Karpas-422 (cell line): ENCODE measurements at places on chromosomes 7 and 10.

GRCh38 chr10:131825960-131826650 is 74.7 kb upstream of the PPP2R2D start:
- H3K4me3 ChIP-seq: no peak overlapping the region
- no peaks in the 10 kb centered on the region for H3K27me3 ChIP-seq
- H3K27ac ChIP-seq: no peak overlapping the region
- no peaks in the 10 kb centered on the region for H3K36me3 ChIP-seq
- DNase-seq: no peak
- no peaks in the 10 kb centered on the region for H3K4me1 ChIP-seq

GRCh38 chr10:20065814-20066213 is 249.6 kb downstream of the PLXDC2 start:
- H3K27ac ChIP-seq: no peak overlapping the region
- no peak for DNase-seq
- H3K27me3 ChIP-seq: no peaks in the 10 kb centered on the region

DNA sequence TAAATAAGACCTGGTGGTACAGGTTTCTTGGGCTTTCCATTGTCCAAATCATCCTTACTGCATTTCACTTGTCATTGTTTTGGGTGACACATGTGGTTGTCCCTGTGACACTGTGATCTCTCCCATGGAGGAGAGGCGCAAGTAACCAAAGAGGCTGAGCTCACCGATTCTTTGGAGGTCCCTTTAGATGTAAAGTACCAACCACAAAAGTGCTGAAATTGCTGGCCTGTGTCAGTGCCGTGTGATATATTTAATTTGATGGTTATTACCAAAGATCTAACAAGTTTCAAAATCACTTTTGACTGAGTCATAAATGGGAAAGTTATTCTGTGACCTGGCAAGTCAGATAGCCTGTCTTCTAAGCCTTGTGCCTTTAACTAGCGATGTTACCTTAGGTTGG is 19.4 kb downstream of the MCM10 start:
- no peak for DNase-seq

- no peaks in the 10 kb centered on the region for H3K27me3 ChIP-seq
- peak overlapping the region; percentile 84 for H3K4me3 ChIP-seq
- H3K27ac ChIP-seq: peak overlapping the region; percentile 79
- H3K4me1 ChIP-seq: peaks cover 44% of the 10 kb centered on the region
- peaks cover 32% of the 10 kb centered on the region for H3K36me3 ChIP-seq
- peak; percentile 49 for DNase-seq
Measured at GRCh38 chr7:73519867-73520672, 2.0 kb downstream of the BAZ1B start.

DNA sequence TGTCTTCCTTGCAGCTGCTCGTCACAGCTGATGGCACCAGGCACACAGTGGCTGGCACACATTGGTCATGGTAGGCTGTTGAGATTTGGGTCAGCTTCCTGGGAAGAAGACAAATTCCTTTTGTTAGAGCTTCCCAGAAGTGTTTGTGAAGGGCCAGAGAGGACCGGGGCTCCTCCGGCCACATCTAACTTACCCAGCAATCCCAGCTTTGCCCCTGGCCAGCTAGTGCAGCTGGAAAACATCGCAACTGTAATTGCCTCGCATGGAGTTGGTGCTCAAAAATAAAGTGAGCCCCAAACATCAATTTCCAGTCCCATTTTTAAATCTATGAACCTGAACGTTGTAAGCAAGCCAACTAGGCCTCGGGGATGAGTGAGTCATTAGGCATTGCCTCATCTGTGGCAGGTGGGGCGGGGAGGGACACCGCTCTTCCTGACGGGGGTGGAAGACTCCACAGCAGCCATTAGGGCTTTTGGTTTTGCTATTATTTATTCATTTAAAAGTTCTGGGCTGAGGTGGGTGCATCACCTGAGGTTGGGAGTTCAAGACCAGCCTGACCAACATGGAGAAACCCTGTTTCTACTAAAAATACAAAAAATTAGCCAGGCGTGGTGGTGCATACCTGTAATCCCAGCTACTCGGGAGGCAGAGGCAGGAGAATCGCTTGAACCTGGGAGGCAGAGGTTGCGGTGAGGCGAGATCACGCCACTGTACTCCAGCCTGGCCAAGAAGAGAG is 12.4 kb downstream of the CPA5 start:
- peaks cover 3% of the 10 kb centered on the region; the same call in 1 of the 2 replicates for H3K27me3 ChIP-seq
- H3K4me1 ChIP-seq: no peaks in the 10 kb centered on the region
- no peak overlapping the region for H3K4me3 ChIP-seq
- no peaks in the 10 kb centered on the region for H3K36me3 ChIP-seq

GRCh38 chr7:138008588-138009349 is 6.9 kb upstream of the CREB3L2 start:
- no peak overlapping the region for H3K27ac ChIP-seq
- no peak overlapping the region for H3K4me3 ChIP-seq
- no peaks in the 10 kb centered on the region for H3K4me1 ChIP-seq
- no peaks in the 10 kb centered on the region for H3K27me3 ChIP-seq
- no peaks in the 10 kb centered on the region for H3K36me3 ChIP-seq

- no peak overlapping the region for H3K27ac ChIP-seq
- H3K36me3 ChIP-seq: no peaks in the 10 kb centered on the region
- H3K27me3 ChIP-seq: no peaks in the 10 kb centered on the region
- H3K4me3 ChIP-seq: no peak overlapping the region
- no peaks in the 10 kb centered on the region for H3K4me1 ChIP-seq
Measured at GRCh38 chr10:35387768-35388167, 51.5 kb downstream of the CCNY start.

DNA sequence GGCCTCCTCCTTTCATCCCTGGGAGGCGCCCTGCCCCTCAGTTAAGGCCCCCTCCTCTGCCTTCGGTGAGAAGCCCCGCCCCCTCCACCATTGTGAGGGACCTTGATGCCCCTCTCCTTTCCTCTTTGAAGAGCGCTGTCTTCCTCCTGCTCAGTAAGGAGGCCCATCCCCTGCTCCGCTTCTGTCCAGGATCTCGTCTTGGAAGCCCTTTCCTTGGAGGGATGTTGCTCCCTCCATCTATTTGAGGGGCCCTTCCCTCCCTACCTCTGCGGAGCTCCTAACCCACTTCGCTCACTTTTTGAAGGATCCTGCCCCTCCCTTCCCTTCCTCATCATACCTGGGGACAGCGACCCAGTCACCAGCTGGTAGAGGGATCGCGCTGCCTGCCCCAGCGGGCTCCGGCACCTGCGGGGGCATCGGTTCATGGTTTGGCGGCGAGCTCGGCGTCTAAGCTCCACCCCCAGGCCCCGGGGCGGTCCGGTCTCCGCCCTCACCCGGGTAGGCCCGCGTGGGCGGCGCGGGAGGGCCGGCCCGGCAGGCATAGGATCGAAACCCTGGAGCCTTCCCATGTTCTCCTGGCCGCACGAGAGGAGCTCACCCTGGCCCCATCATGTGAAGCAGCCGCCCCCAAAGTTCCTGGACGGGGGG is 4.1 kb downstream of the KCNIP2 start:
- H3K4me1 ChIP-seq: peaks cover 31% of the 10 kb centered on the region
- H3K27me3 ChIP-seq: no peaks in the 10 kb centered on the region
- peak overlapping the region; percentile 63 for H3K4me3 ChIP-seq
- DNase-seq: peak; percentile 73
- no peak overlapping the region for H3K27ac ChIP-seq

- H3K4me1 ChIP-seq: no peaks in the 10 kb centered on the region
- H3K27ac ChIP-seq: no peak overlapping the region
- H3K4me3 ChIP-seq: no peak overlapping the region
- no peaks in the 10 kb centered on the region for H3K36me3 ChIP-seq
- no peaks in the 10 kb centered on the region for H3K27me3 ChIP-seq
Measured at GRCh38 chr7:125857606-125858005, 928.0 kb upstream of the POT1 start.

- no peak overlapping the region for H3K27ac ChIP-seq
- no peaks in the 10 kb centered on the region for H3K36me3 ChIP-seq
- no peak for DNase-seq
- H3K4me3 ChIP-seq: no peak overlapping the region
Measured at GRCh38 chr7:120373174-120373573, 100.2 kb downstream of the KCND2 start.

DNA sequence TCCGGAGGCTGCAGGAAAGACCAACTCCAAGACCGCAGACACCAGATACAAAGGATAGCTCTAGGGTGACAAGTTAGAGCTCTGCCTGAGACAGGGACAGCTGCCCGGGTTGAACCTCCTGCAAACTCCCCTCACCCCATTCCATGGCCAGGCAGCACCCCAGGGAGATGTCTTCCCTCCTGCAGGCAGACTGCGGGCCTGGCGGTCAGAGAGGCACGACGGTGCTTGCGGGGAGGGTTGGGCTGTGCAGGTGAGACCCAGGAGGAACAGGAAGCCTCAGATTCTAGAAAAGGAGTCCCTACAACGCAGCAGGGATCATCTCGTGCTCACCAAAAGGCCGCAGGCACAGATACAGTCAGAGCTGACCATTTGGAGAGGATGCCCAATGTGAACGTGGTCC is 34.6 kb downstream of the CARD11 start:
- H3K4me3 ChIP-seq: no peak overlapping the region
- no peaks in the 10 kb centered on the region for H3K36me3 ChIP-seq
- no peaks in the 10 kb centered on the region for H3K27me3 ChIP-seq
- no peaks in the 10 kb centered on the region for H3K4me1 ChIP-seq
- H3K27ac ChIP-seq: no peak overlapping the region

- H3K4me1 ChIP-seq: peaks cover 40% of the 10 kb centered on the region
- DNase-seq: no peak
- no peak overlapping the region for H3K27ac ChIP-seq
- no peak overlapping the region for H3K4me3 ChIP-seq
- no peaks in the 10 kb centered on the region for H3K27me3 ChIP-seq
Measured at GRCh38 chr10:79101560-79102497, 33.1 kb downstream of the ZMIZ1 start.

GRCh38 chr7:153696242-153696641 is 356.0 kb upstream of the DPP6 start:
- no peaks in the 10 kb centered on the region for H3K36me3 ChIP-seq
- H3K27ac ChIP-seq: no peak overlapping the region
- no peaks in the 10 kb centered on the region for H3K27me3 ChIP-seq
- H3K4me3 ChIP-seq: no peak overlapping the region
- no peak for DNase-seq

- H3K27ac ChIP-seq: no peak overlapping the region
- peak; percentile 93 for DNase-seq
- H3K27me3 ChIP-seq: no peaks in the 10 kb centered on the region
- H3K4me3 ChIP-seq: no peak overlapping the region
- no peaks in the 10 kb centered on the region for H3K36me3 ChIP-seq
Measured at GRCh38 chr10:71694567-71694968, 25.0 kb downstream of the C10orf105 start.

GRCh38 chr7:103833401-103833800 is 156.1 kb downstream of the RELN start:
- H3K27ac ChIP-seq: no peak overlapping the region
- DNase-seq: no peak
- H3K27me3 ChIP-seq: 0 out of 2 replicates have a peak, but pooled peaks cover 3% of the 10 kb centered on the region
- H3K36me3 ChIP-seq: no peaks in the 10 kb centered on the region
- H3K4me3 ChIP-seq: no peak overlapping the region

DNA sequence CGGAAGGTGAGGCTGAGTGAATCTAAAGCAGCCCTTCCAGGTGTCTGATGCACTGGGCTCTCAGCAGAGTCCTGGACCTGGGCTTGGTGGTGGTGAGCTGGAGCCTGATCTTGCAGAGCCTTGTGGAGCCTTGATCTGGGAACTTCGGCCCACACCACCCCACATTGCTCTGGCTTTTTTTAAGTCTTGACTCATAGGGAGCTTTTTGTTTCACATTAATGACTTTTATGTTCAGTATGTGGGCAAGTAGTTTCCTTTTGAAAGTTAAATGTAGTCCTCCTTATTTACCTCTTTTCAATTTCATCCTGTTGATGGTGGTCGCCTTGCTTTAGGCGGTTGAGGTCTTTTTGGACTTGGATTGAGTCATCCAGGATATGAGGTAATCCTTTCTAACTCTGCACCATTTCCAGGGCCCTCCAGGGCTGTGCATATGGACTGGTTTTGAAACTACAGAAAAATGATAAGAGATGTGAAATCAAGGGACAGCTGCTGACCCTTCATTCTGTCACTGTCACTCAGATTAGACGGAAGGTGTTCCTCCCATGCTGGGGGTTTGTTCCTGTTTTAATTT is 2.9 kb upstream of the NRAP start:
- DNase-seq: peak; percentile 20
- no peaks in the 10 kb centered on the region for H3K4me1 ChIP-seq
- H3K36me3 ChIP-seq: no peaks in the 10 kb centered on the region

GRCh38 chr7:18575622-18576572 is 80.3 kb downstream of the HDAC9 start:
- no peak overlapping the region for H3K27ac ChIP-seq
- H3K36me3 ChIP-seq: no peaks in the 10 kb centered on the region
- H3K4me1 ChIP-seq: peaks cover 25% of the 10 kb centered on the region
- no peak for DNase-seq
- H3K27me3 ChIP-seq: no peaks in the 10 kb centered on the region
- H3K4me3 ChIP-seq: no peak overlapping the region

- H3K4me1 ChIP-seq: peaks cover 10% of the 10 kb centered on the region
- H3K36me3 ChIP-seq: no peaks in the 10 kb centered on the region
- H3K27ac ChIP-seq: no peak overlapping the region
- no peaks in the 10 kb centered on the region for H3K27me3 ChIP-seq
Measured at GRCh38 chr10:5563991-5564536, 39.3 kb downstream of the CALML3 start.

DNA sequence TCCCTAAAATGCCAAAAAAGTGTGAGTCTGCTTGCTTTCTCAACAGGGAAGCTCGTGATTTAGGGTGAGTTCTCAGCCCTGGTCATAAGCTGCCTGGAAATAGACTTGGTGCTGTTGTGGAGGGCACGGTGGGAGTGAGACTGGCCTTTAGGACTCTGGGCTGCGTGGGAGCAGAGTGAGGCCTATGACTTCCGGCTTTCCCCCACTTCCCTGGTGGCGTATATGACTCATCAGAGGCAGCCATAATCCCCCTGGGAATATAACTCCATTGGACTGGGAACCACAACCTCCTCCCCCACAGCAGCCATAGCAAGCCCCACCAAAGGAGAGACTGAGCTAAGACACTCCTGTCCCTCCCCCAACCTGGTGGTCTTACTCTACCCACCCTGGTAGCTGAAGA is 95.0 kb downstream of the PON1 start:
- H3K4me1 ChIP-seq: no peaks in the 10 kb centered on the region
- no peaks in the 10 kb centered on the region for H3K36me3 ChIP-seq
- H3K27ac ChIP-seq: no peak overlapping the region
- H3K4me3 ChIP-seq: no peak overlapping the region

- peak; percentile 45 for DNase-seq
- H3K36me3 ChIP-seq: no peaks in the 10 kb centered on the region
- H3K27ac ChIP-seq: no peak overlapping the region
- no peaks in the 10 kb centered on the region for H3K4me1 ChIP-seq
- H3K4me3 ChIP-seq: no peak overlapping the region
- H3K27me3 ChIP-seq: no peaks in the 10 kb centered on the region
Measured at GRCh38 chr7:76512941-76513816, 2.8 kb downstream of the UPK3B start.

DNA sequence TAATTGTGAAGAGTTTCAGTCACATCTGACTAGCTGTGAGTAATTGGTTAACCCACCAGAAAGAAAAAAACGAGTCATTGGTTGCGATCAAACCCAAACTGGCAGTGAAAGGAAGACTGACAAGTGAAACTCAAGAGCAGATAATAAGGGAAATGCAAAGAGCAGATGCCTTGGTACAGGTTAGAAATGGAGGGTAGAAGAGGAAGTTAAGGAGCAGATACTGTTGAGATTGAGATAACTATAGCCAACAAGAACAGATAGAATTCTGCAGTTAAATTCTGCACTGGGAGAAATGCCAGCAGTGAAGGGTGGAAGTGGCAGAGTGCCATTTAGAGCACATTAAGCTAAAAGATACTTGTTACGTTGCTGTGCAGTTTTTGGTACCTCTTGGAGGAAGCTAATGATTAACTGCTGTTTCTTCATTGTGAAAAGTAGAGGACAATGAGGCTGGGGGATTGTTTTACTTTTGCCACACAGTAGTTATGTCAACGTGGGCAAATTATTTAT is 65.8 kb downstream of the CDK13 start:
- H3K36me3 ChIP-seq: peaks cover 22% of the 10 kb centered on the region
- no peak overlapping the region for H3K4me3 ChIP-seq
- H3K27ac ChIP-seq: peak overlapping the region; percentile 42

- no peaks in the 10 kb centered on the region for H3K4me1 ChIP-seq
- no peaks in the 10 kb centered on the region for H3K27me3 ChIP-seq
- H3K4me3 ChIP-seq: no peak overlapping the region
- no peak overlapping the region for H3K27ac ChIP-seq
Measured at GRCh38 chr10:69202332-69202731, 17.8 kb upstream of the HKDC1 start.
